ENCODE measurements at places on chromosomes 5 and 9.

GRCh38 chr9:24986331-24986730 is 440.6 kb upstream of the IZUMO3 start:
- no peak for DNase-seq

DNA sequence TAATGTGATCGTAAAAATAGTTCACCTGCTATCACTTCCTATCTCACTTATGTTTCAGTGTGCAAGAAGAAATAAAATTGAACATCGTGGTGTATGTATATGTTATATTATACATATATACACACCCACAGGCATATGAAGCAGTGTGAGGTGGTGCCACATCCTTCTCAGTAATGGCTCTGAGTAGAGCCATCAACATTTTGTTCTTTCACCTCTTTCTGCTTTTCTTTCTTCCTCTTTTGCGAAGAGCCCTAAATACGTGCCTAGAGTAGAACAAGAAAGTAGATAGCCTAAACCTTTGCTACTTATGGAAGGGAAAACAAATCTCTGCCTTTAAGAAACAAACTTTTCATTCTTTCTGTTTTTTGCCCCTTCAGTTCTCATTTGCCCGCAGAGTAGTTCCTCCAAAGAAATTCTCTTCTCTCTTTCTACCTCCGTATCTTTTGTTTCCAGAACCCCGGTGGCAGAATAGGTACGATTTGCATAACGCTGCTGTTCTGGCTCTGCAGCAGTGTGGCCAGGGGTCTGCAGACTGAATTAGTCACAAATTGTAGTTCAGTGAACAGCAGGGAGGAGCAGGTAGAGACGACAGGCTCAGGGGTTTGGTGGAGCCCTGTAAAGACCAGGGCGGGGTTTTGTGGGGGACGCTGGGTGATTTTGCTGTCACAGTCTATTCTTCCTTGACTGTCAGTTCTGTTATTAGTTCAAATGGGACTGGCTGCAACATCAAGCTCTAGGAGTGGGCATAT is 40.5 kb upstream of the PJA2 start:
- DNase-seq: no peak

- DNase-seq: no peak
Observed at GRCh38 chr5:115321309-115321708, 24.9 kb upstream of the CCDC112 start.

DNA sequence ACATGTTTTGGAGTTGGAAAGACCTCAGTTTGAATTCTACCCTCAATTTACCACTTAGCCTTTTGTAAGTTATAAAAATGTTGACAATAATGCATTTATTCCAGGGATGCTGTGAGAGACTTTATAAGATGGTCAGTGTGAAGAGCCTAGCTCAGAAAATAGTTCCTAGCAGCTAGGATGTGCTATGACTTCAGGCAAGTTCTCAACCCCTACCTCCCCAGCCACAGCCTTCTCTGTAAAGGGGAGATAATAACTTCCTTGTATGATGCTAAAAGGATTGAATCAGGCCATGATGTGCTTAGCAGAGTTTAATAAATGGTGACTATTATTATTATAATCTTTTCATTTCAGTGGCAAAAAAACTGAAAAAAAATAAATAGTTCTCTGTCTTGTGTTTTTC is 77.6 kb downstream of the ALDH1A1 start:
- no peak for DNase-seq

DNA sequence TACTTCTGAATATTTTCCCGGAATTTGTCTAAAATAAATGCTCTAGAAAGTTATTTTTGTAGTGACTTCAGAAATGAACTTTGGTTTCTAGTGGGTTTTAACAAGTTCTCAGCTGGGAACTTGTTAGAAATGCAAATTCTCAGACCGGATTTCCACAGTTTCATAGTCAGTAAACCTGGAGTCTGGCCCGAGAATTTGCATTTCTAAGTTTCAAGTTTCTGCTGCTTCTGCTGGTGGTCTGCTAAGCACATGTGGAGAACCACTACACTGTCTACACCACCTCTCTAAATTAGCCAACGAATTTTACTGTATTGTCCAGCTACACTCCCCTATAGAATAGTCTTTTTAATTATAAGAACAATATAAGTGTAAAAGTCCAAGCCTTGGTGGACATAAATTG is 208.0 kb downstream of the CHSY3 start:
- DNase-seq: no peak

DNA sequence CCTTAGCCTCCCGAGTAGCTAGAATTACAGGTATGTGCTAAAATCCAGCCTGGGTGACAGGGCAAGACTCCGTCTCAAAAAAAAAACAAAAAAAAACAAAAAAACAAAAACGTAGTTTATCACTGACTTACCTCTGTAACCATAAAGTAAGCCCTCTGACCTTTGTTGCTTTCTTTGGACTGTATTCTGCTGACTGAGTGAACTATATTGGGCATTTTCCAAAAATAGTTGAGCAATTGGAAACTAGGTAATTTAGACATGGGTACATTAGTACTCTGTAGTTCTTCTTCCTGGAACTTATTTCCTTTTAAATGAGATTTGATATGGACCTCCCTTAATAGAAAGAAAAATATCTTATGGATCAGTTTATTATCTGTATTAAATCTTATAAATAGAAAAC is 66.6 kb downstream of the ANKHD1 start:
- DNase-seq: no peak

DNA sequence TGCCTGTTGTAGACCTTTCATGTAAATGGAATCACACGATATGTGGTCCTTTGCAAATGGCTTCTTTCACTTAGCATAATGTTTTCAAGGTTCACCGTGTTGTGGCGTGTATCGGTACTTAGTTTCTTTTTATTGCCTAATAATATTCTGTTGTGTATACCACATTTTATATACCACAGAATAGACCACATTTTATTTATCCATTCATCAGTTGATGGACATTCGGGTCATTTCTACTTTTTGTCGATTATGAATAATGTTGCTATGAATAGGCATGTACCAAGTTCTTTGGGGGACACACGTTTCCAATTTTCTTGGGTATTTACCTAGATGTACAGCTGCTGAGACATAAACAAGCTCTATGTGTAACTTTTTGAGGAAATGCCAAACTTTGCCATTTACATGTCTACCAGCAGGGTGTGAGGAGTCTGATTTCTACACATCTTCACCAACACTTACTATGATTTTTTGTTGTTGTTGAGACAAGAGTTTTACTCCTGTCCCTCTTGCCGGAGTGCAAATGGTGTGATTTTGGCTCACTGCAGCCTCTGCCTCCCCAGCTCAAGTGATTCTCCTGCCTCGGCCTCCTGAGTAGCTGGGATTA is 144.7 kb downstream of the RGS3 start:
- DNase-seq: no peak

DNA sequence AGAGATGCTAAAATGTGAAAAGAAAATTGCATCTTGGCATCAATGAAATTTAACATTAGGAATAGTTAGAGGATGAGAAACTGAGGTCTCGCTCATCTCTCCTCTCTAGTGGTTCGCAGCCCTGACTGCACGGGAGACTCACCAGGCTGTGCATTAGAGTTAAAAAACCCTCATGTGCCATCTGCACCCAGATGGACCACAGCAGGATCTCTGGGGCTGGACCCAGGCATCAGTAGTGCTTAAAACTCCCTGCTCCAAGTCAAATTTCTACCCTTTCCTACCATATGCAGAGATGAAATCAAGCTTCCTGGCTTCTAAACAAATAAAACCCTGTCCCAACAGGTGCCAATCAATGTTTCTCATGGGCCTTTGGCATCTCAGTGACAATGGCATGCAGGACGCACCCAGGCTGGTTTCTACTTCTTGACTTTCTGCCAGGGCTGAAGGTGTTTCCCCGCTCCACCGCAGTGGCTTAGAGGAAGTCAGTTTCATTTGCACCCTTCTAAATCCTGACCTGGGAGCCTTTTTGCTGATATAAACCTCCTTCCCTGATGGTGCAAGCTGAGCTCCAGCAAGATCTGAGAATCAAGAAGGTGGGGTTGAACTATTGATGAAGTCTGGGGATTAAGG is 132.6 kb downstream of the NSG2 start:
- no peak for DNase-seq

- DNase-seq: no peak
Observed at GRCh38 chr5:160451281-160451680, 29.6 kb downstream of the PTTG1 start.

DNA sequence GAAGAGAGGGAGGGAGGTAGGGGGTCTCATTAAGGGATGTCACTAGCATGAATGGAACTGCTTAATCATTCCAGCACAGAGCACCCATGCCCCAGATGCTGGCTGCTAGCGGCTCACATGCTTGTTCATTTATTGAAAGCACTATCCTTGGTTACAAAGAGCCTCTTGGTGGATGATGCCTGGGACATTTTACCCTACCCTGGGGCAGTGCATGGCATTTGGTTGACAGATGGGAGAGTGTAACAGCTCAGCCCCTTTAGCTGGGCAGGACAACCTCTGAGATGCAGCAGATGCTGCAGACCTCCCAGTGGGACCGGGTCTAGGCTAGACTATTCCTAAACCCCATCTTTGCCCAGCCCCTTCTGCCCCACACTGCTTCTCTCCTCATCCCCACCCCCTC is 46.9 kb upstream of the TCERG1 start:
- no peak for DNase-seq

DNA sequence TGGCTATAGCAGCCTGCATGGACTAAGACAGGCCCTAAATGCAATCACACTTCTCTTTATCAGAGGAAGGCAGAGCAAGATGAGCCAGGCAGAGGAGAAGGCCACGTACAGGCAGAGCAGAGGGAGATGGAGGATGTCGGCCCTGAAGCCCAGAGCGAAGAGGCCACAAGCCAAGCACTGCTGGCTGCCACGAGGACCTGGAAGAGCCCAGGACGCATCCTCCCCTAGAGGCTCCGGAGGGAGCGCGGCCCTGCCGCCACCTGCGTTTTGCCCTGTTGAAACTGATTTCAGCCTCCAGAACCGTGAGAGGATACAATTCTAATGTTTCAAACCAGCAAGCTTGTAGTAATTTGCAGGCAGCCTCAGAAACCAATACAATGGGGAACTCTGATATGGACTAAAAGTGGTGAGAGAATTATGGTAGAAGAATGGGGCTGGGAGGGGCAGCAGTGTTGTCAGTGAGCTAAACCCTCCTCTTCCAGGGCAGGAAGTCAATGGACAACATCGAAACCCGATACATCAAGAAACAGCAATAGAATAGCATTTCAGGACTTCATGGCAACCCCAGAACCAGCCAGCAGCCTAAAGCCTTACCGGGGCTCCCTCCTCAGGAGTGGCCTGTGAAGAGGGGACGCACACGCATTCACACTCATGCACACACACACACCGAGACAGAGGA is 32.6 kb downstream of the ADAMTS2 start:
- no peak for DNase-seq

DNA sequence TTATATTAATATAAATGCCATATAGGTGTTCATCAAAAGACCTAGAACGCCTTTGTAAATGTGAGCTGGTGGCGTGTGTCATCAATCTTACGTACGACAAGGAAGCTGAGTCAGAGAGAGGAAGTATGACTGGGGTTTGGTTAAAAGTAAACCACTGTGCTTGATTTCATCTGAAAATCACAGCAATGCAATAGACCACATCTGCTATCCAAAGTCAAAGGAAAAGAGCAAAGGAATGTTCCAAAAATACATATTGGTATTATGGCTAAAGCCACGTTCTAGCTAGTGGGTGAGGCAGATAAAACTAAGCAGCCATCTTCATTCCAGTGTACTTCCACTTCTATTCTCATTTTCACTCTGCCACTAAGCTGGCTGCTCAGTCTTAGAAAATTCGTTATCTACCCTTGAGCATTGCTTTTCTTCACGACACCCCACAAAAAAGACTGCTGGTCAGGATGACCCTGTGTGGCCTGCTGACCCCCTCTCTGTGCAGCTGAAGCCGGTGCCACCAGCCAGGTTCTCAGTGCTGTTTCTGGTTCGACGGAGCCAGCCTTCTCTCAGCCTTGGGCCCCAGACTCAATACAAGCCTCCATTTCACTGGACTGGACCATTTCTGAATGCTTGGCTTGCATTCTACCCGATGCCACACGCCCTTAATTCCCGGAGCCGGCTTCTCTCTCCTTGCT is 23.8 kb downstream of the SHC3 start:
- DNase-seq: no peak

DNA sequence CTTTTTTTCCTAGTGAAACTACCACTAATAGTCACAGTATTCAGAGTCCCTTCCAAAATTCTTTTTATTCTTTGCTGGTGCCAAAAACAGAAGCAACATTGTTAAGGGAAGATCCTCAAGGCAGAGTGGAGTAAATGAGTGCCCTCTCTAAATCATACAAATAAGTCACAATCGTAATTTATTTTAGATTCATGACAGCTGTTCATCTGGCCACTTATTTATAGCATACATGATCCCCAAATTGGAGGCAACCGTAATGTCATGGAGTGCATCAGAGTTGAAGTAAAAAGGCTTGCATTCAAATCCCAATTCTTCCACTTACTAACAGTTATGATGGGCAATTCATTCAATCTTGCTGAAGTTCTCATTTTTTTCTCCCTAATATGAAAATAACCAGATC is 33.4 kb downstream of the POLK start:
- DNase-seq: no peak

DNA sequence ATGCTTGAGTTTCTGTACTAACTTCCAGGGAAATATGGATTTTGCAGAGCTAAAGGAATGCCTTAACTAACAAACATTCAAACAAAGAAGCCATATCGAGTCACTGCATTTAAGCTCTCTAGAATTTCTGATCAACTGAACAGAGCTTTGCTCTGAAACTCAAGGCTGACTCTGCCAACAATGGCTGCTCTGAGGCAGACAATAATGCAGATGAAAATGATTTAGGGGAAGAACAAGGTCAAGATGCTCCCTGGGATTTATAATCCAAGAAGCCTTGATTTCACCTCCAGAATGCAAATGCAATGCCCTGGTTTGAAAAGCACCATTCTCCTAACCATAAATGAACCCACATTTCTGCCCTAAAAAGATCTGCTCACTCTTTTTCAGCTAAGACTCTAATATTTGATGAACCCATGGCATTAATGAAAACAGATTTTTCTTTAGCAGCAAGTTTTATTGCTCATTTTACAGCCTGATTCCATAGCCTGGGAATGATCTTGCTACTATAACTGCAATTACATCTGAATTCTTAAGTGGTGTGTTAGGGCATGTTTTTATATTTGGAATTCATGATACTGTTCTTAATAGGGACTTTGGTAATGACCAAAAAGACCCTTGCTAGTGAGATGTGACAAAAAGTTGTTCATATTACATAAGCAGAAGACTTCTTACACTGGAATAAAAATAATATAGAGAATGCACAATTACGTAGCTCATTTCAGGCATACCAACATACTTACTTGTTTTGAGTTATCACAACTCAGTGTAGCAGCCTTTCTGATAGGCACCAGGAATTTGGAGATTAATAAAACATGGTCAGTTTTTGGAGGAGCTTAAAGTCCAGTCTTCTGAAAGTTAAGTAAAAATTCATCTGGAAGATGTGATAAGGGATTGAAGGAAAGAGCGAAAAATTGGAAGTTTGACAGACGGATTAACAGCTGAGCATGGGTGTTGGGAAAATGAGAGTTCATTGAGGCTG is 169.4 kb downstream of the TRPM3 start:
- DNase-seq: no peak

All from lower lobe of right lung (tissue), 2 donors.